Progenitor cell of endocrine pancreas (in vitro differentiated cells): ENCODE measurements at places on chromosomes 1 and 21.

- peaks cover 10% of the 10 kb centered on the region for H3K36me3 ChIP-seq
- H3K27me3 ChIP-seq, result peaks cover 15% of the 10 kb centered on the region
- H3K4me3 ChIP-seq, result peak overlapping the region; percentile 97
- no peak for DNase-seq
- H3K4me1 ChIP-seq, result peaks cover 39% of the 10 kb centered on the region
- peak overlapping the region; percentile 97 for H3K27ac ChIP-seq
Observed at GRCh38 chr1:150008699-150009098, 1.8 kb downstream of the OTUD7B start.

GRCh38 chr1:119885903-119886783 is 10.2 kb downstream of the ADAM30 start:
- H3K27ac ChIP-seq, result no peak overlapping the region
- peaks cover 5% of the 10 kb centered on the region for H3K36me3 ChIP-seq
- peaks cover 10% of the 10 kb centered on the region for H3K27me3 ChIP-seq
- no peak overlapping the region for H3K4me3 ChIP-seq

DNA sequence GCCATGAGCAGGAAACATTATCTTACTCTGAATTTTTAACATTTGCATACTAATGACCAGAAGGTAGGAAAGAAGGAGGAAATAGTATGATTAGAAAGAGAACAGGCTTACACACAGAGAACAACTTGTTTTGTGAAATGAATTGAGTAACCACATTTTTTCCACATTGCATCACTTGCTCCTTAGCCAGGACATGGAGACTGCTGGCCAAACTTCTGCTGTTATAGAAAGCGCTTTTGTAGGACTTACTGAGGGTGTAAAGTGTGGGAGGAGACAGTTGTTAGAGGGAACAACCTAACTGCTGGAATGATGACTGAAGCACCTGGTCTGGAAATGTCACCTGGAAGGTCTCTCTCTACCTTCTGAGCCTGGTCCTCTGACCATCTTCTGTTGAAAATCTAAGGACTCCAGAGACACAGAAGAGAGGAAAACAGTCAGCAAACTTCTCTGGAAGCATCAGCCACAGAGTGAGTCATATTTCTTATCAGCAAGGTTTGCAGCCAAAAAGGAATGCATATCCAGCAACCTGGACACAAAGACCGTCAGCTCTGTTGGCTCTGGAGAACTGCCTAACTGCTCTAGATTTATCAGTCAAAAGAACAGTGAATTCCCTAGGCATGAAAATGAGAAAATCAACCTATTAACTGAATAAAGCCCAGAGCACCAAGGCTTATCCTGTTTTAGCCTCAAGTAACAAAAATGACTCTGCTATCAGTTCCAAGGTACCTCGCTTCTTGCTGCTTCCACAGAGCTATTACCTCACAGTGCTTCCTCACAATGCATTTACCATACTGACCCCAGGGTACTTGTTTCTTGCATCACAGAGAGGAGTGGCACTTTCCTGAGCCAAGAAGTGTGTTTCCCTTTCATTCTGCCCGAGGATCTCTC is 88.0 kb upstream of the SLFNL1 start:
- H3K4me1 ChIP-seq, result peaks cover 4% of the 10 kb centered on the region
- no peak for DNase-seq
- peak overlapping the region; percentile 88 for H3K27ac ChIP-seq
- H3K27me3 ChIP-seq, result no peaks in the 10 kb centered on the region
- H3K4me3 ChIP-seq, result no peak overlapping the region

GRCh38 chr1:7967196-7967595 is 5.7 kb downstream of the PARK7 start:
- H3K27ac ChIP-seq, result no peak overlapping the region
- peaks cover 4% of the 10 kb centered on the region for H3K4me1 ChIP-seq
- no peak overlapping the region for H3K4me3 ChIP-seq
- H3K27me3 ChIP-seq, result no peaks in the 10 kb centered on the region
- DNase-seq, result no peak
- peaks cover 34% of the 10 kb centered on the region for H3K36me3 ChIP-seq

GRCh38 chr1:87805666-87806378 is 477.1 kb downstream of the LMO4 start:
- no peak for DNase-seq
- peak overlapping the region; percentile 25 for H3K4me3 ChIP-seq
- H3K36me3 ChIP-seq, result no peaks in the 10 kb centered on the region
- peak overlapping the region; percentile 96 for H3K27ac ChIP-seq

GRCh38 chr1:172971241-172971640 is 79.5 kb downstream of the TNFSF18 start:
- H3K27me3 ChIP-seq, result no peaks in the 10 kb centered on the region
- no peak for DNase-seq
- H3K4me1 ChIP-seq, result peaks cover 31% of the 10 kb centered on the region
- no peak overlapping the region for H3K4me3 ChIP-seq
- no peaks in the 10 kb centered on the region for H3K36me3 ChIP-seq
- H3K27ac ChIP-seq, result no peak overlapping the region

DNA sequence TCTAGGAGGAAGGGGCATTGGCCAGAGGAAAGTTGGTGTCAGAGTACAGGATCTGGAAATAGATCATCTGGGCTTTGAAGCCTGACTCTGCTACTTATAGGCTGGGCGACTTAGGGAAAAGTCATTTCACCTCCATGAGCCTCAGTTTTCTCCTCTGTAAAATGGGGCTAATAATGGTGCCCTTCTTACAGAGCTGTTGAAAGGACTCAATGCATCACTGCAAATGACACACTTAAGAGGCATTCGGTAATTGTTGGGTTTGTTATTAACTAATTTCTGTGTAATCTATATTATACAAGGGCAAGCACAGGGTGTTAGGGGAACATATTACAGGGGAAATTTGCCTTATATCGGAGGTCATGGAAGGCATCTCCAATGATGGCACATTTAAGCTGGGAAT is 96.1 kb downstream of the KAZN start:
- H3K27me3 ChIP-seq, result peaks cover 6% of the 10 kb centered on the region
- H3K4me1 ChIP-seq, result peaks cover 33% of the 10 kb centered on the region
- peaks cover 2% of the 10 kb centered on the region for H3K36me3 ChIP-seq
- DNase-seq, result no peak

- H3K4me3 ChIP-seq, result no peak overlapping the region
- peaks cover 2% of the 10 kb centered on the region for H3K4me1 ChIP-seq
- H3K27me3 ChIP-seq, result peaks cover 3% of the 10 kb centered on the region
- no peak for DNase-seq
- H3K27ac ChIP-seq, result no peak overlapping the region
Observed at GRCh38 chr1:24856787-24857506, 73.1 kb downstream of the RUNX3 start.

- no peak overlapping the region for H3K27ac ChIP-seq
- peaks cover 7% of the 10 kb centered on the region for H3K4me1 ChIP-seq
- H3K4me3 ChIP-seq, result no peak overlapping the region
- H3K36me3 ChIP-seq, result no peaks in the 10 kb centered on the region
Observed at GRCh38 chr1:31580891-31581603, 4.7 kb downstream of the TINAGL1 start.

- no peak overlapping the region for H3K4me3 ChIP-seq
- no peak overlapping the region for H3K27ac ChIP-seq
Observed at GRCh38 chr1:195934817-195935553, 673.3 kb downstream of the KCNT2 start.

DNA sequence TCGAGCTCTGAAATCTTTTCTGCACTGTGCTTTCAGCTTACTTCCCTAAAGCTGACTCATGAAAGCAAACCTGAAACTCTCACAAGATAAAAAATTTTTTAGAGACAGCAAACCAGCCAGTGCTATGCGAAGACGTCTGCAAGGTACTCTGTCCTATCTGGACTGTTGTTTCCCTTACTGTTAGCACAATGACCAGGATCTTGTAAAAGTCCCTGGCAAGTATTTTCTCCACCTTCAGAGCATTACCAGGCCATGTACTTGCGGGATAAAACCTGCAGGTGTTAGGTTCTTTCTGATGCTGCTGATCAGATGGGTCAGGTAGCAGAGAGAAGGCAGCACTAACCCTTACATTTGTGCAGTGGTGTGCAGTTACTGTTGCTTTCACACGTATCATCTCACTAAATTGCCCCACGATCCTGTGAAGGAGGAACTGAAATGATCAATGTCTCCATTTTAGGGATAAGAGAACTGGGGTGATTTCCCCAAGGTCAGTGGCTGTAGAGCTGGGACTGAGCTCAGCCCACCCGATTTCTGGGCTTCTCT is 56.6 kb downstream of the PLXNA2 start:
- H3K27ac ChIP-seq, result no peak overlapping the region
- no peaks in the 10 kb centered on the region for H3K27me3 ChIP-seq
- H3K4me3 ChIP-seq, result no peak overlapping the region
- H3K4me1 ChIP-seq, result peaks cover 10% of the 10 kb centered on the region
- no peaks in the 10 kb centered on the region for H3K36me3 ChIP-seq

DNA sequence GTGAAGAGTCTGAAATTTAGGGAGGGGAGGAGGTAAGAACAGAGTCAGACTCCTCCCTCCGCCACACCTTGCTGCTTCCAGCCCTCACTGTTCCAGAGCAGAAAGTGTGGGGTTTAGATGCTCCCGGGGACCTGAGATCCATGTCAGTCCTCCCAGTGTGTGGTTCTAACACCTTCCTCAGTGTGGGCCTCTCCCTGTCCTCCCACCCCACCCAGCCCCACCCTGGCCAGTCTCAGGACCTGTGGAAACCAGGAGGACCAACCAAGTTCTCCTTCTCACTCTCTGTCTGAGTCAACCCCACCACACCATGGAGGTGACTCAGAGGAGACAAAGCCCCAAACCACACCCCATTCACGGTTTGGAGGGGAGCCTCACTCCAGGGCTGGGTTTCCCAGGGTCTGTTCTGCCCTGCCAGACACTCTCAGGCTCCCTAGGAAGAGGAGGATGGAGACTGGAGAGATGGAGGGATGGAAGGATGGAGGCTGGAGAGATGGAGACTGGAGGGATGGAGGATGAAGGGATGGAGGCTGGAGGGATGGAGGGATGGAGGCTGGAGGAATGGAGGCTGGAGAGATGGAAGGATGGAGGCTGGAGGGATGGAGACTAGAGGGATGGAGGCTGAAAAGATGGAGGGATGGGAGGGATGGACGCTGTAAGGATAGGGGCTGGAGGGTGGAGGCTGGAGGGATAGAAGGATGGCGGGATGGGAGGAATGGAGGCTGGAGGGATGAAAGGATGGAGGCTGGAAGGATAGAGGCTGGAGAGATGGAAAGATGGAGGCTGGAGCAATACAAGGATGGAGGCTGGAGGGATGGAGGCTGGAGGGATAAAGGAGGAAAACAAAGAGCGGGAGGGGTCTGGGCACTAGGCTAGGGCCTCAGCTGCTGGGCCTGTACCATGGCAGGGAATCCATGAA is 100.9 kb upstream of the RUNX3 start:
- no peak for DNase-seq
- no peak overlapping the region for H3K4me3 ChIP-seq
- peaks cover 12% of the 10 kb centered on the region for H3K27me3 ChIP-seq
- H3K27ac ChIP-seq, result no peak overlapping the region
- H3K4me1 ChIP-seq, result no peaks in the 10 kb centered on the region
